GM23338 (cell line): ENCODE measurements at places on chromosomes 1 and 21. TPM values are rescaled to one million over a fixed set of nuclear protein-coding genes. Genes with fewer than 3 reads are reported as not detected.

TRABD2B gene
- 0.89 and 1.6 TPM in 2 replicates for total RNA-seq

OLFML3 gene
- total RNA-seq, result 69.9 and 73.6 TPM in 2 replicates

PLPPR5 gene
- total RNA-seq, result 4.2 and 4.7 TPM in 2 replicates

ARHGAP29 gene
- total RNA-seq, result 5.0 and 6.9 TPM in 2 replicates

HTR6 gene
- total RNA-seq, result 0.66 and 0.82 TPM in 2 replicates

RXRG gene
- not detected in 2 replicates for total RNA-seq

DDX59 gene
- 15.3 and 15.7 TPM in 2 replicates for total RNA-seq

HPCAL4 gene
- total RNA-seq, result 1.1 and 1.2 TPM in 2 replicates

SPATA1 gene
- total RNA-seq, result not detected in 2 replicates

GBP1 gene
- total RNA-seq, result not detected in 2 replicates

TESK2 gene
- total RNA-seq, result 11.4 and 14.0 TPM in 2 replicates

- H3K4me1 ChIP-seq, result peaks cover 3% of the 10 kb centered on the region; the same call in 1 of the 2 replicates
- H3K27me3 ChIP-seq, result no peaks in the 10 kb centered on the region
- H3K36me3 ChIP-seq, result no peaks in the 10 kb centered on the region
- H3K4me3 ChIP-seq, result no peak overlapping the region
- H3K27ac ChIP-seq, result no peak overlapping the region
These were observed 84.0 kb downstream of the FMO4 start for GRCh38 chr1:171397851-171398469.

DNA sequence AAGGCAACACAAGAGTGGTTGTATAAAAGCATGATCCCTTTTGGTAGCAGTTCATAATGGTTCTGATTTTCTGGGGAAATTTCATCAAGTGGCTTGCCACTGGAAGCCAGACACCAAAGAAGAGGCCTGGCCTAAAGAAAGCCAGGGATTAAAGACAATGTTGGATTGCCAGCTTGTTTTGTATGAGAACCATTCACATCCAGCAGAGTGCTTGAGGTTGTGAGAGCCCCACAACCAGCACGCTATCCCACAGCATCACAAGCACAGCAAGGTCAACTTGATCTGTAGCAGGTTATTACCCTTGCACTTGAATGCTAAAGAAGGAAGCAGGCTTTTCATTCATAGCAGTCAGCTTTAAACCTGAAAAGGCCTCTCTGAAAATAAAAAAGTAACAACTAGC is 399.8 kb downstream of the PLPP3 start:
- no peak overlapping the region for H3K27ac ChIP-seq
- H3K4me3 ChIP-seq, result no peak overlapping the region
- no peak for DNase-seq
- H3K36me3 ChIP-seq, result no peaks in the 10 kb centered on the region
- no peaks in the 10 kb centered on the region for H3K27me3 ChIP-seq
- H3K4me1 ChIP-seq, result peaks cover 28% of the 10 kb centered on the region

- H3K36me3 ChIP-seq, result no peaks in the 10 kb centered on the region
- peak; percentile 97 for DNase-seq
- peaks cover 48% of the 10 kb centered on the region for H3K27me3 ChIP-seq
- H3K4me1 ChIP-seq, result peaks cover 41% of the 10 kb centered on the region
- H3K27ac ChIP-seq, result peak overlapping the region; percentile 73
- H3K4me3 ChIP-seq, result peak overlapping the region; percentile 49
These were observed 14.8 kb upstream of the BTG2 start for GRCh38 chr1:203290261-203291089.

GRCh38 chr21:28455253-28455600 is 537.5 kb downstream of the LTN1 start:
- no peaks in the 10 kb centered on the region for H3K36me3 ChIP-seq
- H3K27ac ChIP-seq, result no peak overlapping the region
- H3K4me3 ChIP-seq, result no peak overlapping the region
- no peak for DNase-seq
- H3K27me3 ChIP-seq, result no peaks in the 10 kb centered on the region

- no peak overlapping the region for H3K4me3 ChIP-seq
- H3K27me3 ChIP-seq, result no peaks in the 10 kb centered on the region
- H3K27ac ChIP-seq, result no peak overlapping the region
These were observed 345.3 kb upstream of the VAMP3 start for GRCh38 chr1:7425771-7426170.

DNA sequence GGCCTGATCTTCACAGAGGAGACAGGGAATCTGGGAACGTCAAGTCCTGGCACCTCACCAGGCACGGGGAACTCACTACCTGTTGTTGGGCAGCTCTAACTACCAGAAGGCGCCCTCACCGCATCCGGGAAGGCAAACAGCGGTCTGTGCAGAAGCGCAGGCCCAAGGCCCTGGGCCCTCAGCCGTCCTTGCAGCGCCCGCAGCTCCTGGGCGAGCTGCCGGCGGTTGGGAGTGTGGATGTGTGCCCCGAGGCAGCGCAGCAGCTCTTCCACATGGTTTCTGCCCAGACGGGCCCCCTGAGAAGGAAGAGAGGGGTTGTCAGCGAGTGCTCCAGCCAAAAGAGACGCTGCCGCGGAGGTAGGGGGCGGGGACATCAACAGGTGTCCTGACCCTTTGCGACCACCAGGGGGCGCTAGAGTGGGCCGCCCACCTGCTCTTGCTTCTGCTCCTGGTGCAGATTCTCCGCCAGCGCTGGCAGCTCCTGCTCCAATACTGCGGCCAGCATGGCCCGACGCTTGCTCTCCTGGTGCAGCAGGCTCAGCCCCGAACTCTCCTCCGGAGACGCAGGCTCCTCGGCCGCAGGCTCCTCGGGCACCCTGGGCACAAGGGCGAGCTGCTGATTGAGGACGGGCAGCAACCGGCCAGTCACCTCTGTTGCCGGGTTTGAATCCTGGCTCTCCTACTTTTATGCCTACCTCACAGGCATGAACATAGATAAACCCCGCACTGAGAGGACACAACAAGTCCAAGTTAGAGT is 9.3 kb downstream of the MAP3K6 start:
- peak overlapping the region; percentile 51 for H3K4me3 ChIP-seq
- peak; percentile 87 for DNase-seq
- H3K27me3 ChIP-seq, result peaks cover 47% of the 10 kb centered on the region
- no peaks in the 10 kb centered on the region for H3K36me3 ChIP-seq

DNA sequence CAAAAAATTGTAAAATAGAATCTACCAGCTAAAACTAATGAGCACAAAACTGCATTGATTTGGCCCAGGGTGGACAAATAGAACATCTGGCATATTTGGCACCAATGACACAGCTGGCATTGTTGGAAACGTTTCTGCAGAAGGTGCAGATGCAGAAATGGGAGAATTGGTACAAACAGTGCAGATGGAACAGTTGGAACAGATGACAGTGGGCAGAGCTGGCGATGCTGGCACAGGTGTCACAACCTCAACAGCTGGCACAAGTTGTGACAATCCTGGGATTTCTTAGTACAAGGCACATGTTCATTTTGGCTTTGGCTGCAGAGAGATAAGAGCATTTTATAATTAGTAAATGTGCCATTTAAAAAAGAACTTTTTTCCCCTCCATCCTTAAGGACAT is 91.1 kb upstream of the ZBTB18 start:
- no peak overlapping the region for H3K27ac ChIP-seq
- H3K27me3 ChIP-seq, result no peaks in the 10 kb centered on the region
- H3K4me1 ChIP-seq, result peaks cover 5% of the 10 kb centered on the region; the same call in 1 of the 2 replicates
- H3K36me3 ChIP-seq, result no peaks in the 10 kb centered on the region

- no peaks in the 10 kb centered on the region for H3K27me3 ChIP-seq
- no peak for DNase-seq
These were observed 284.8 kb downstream of the BACH1 start for GRCh38 chr21:29583424-29583924.

- no peak overlapping the region for H3K4me3 ChIP-seq
- no peaks in the 10 kb centered on the region for H3K4me1 ChIP-seq
- H3K27me3 ChIP-seq, result no peaks in the 10 kb centered on the region
- H3K36me3 ChIP-seq, result no peaks in the 10 kb centered on the region
These were observed 40.2 kb upstream of the IL10 start for GRCh38 chr1:206812471-206812870.

GRCh38 chr1:206580438-206581113 is 31.7 kb downstream of the EIF2D start:
- no peaks in the 10 kb centered on the region for H3K27me3 ChIP-seq
- H3K36me3 ChIP-seq, result no peaks in the 10 kb centered on the region
- no peaks in the 10 kb centered on the region for H3K4me1 ChIP-seq
- DNase-seq, result no peak
- no peak overlapping the region for H3K4me3 ChIP-seq

- H3K27ac ChIP-seq, result peak overlapping the region; percentile 93
- H3K4me1 ChIP-seq, result peaks cover 12% of the 10 kb centered on the region
These were observed 306 bp upstream of the SH3D21 start for GRCh38 chr1:36305915-36306209.

GRCh38 chr1:218886101-218886871 is 287.4 kb upstream of the LYPLAL1 start:
- no peak overlapping the region for H3K4me3 ChIP-seq
- no peaks in the 10 kb centered on the region for H3K27me3 ChIP-seq
- no peaks in the 10 kb centered on the region for H3K4me1 ChIP-seq
- no peaks in the 10 kb centered on the region for H3K36me3 ChIP-seq
- no peak for DNase-seq
- H3K27ac ChIP-seq, result no peak overlapping the region

GRCh38 chr1:46553506-46553905 is 2.1 kb upstream of the KNCN start:
- no peak overlapping the region for H3K27ac ChIP-seq
- H3K4me3 ChIP-seq, result no peak overlapping the region
- H3K4me1 ChIP-seq, result peaks cover 15% of the 10 kb centered on the region; the same call in 1 of the 2 replicates
- no peak for DNase-seq
- H3K27me3 ChIP-seq, result 0 out of 2 replicates have a peak, but pooled peaks cover 4% of the 10 kb centered on the region

- no peaks in the 10 kb centered on the region for H3K36me3 ChIP-seq
- H3K27me3 ChIP-seq, result no peaks in the 10 kb centered on the region
- H3K4me3 ChIP-seq, result no peak overlapping the region
These were observed 418.8 kb downstream of the PTPRU start for GRCh38 chr1:29655145-29655544.
